ENCODE measurements at places on chromosomes 6 and 20.

- no peak for DNase-seq
These were observed 66.8 kb upstream of the THEMIS start for GRCh38 chr6:127967708-127968107.

DNA sequence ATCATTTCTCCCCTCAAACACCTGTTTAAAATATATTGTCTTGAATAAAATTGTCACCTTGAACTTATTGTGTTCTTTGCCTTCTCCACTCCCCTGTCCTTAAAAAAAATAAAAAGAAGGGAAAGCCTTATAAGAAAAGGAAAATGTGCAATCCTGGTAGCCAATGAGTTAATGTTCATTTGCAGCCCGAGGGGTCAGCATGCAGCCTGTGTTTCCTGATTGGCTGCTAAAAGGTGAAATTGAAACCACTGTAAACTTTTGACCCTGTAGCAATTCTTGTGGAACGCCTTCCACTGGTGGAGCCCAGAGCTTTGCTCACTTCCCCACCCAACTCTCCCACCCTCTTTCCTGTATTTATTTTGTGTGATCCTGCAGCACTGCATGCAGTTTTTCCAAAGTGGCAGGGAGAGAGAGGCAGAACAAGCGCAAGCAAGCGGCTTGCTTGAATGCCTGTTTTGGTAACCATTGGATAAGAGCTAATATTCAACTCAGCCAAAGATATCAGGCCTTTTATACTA, 74.9 kb downstream of the NCOA3 start:
- peak; percentile 52 for DNase-seq

- no peak for DNase-seq
These were observed 16.6 kb downstream of the SIM1 start for GRCh38 chr6:100447900-100448748.

GRCh38 chr20:52259295-52259694, 67.7 kb upstream of the ZFP64 start:
- no peak for DNase-seq

GRCh38 chr6:164579035-164579434, 730.4 kb downstream of the C6orf118 start:
- DNase-seq: no peak

- no peak for DNase-seq
These were observed 217.1 kb upstream of the MAP3K7 start for GRCh38 chr6:90803956-90804355.

Measured in left ventricle myocardium superior (tissue), 1 donor.